ENCODE measurements at places on chromosomes 3 and 15. TPM values are rescaled to one million over a fixed set of nuclear protein-coding genes. Genes with fewer than 3 reads are reported as not detected.

- peak; percentile 37 for DNase-seq
Measured at GRCh38 chr15:82952158-82953081, at the start of gene HOMER2. Gene HOMER2, minus strand, starts transcription at chr15:82952720. Its CDS starts 185 bp downstream, at chr15:82952535.

DNA sequence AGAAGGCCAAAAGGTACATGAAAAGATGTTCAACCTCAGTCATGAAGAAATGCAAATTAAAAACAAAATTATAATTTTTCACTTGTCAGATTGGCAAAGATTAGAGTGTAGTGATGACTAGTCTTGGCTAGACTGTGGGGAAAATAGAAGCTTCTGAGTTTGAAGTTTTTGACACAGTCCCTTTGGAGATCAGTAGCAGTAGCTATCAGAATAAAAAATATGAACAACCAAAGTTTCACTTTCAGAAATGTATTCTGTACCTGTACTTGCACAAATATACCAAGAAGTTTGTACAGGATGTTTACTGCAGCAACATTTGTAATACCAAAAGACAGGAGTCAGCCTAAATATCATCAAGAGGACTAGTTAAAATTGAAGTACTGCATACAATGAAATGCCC lies 14.1 kb downstream of the ATP2C1 start:
- DNase-seq, result no peak

DNA sequence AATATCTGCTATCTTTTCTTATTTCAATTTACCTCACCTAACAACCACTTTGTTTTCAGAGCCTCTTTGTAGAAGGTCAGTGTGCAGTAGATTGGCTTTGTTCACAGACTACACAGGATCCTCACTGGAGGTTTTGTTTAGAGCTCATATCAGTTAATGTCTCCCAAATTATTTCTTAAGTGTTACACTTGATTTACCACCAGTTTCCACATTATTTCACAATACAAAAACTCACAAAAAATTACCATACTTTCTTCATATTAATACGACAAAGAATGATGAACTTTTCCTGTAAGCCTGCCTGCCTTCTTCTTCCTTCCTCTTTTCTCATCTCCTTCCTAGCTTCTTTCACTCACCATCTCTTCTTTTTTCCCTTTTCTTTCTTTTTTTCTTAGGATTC lies 133.3 kb downstream of the ALCAM start:
- DNase-seq, result no peak

DNA sequence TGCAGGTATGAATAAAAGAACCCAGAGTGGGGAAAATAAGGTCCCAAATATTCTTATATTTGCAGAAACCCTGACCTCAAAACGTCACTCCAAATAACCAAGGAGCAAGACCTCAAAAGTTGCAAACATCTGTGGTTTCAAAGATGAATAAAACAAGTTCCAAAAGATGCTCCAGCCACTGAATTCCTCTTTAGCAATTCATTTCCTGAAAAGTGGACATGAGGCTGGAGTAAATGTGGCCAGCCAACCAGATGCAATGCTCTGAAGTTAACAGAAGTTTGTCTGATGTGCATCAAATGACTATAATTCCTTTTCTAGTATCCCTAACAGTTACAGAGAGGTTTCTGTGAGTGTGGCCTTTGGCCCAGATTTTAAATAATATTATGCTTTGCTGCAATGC lies 71.2 kb upstream of the WNT5A start:
- no peak for DNase-seq

DNA sequence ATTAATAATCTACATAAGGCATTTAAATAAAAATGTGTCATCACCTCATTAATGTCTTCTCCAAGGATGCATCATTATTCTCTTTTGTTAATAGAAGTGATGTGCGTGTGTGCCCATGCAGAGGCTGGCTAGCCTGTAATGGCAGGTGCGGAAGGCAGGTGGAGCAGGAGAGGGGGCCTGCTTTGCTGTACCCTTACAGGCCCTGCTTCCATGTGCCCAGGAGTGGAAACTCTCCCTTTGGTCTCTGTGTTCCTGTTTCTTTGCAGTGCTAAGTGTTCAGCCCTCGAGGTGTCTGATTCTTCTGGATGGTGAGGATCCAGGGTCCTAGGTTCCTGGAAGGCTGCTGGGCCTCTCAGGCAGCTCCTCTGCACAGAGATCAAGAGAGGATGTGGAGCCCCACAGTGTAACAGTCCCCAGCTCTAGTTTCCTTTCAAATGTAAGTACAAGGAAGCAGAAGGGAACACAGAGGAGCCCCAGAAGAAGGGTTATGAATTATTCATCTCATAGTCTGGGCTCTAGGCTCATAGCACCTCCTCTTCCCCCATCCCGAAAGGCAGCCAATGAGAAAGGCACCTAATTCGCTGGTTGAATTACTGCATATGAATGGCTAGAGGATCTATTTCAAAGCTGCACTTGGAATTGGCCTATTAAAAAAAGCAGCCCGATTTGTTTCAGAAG lies 39.2 kb upstream of the AGBL1 start:
- DNase-seq, result no peak

- DNase-seq, result no peak
Measured at GRCh38 chr3:55608301-55608937, 121.3 kb upstream of the WNT5A start.

- DNase-seq, result no peak
Measured at GRCh38 chr3:156792945-156793344, 33.2 kb upstream of the LEKR1 start.

DNA sequence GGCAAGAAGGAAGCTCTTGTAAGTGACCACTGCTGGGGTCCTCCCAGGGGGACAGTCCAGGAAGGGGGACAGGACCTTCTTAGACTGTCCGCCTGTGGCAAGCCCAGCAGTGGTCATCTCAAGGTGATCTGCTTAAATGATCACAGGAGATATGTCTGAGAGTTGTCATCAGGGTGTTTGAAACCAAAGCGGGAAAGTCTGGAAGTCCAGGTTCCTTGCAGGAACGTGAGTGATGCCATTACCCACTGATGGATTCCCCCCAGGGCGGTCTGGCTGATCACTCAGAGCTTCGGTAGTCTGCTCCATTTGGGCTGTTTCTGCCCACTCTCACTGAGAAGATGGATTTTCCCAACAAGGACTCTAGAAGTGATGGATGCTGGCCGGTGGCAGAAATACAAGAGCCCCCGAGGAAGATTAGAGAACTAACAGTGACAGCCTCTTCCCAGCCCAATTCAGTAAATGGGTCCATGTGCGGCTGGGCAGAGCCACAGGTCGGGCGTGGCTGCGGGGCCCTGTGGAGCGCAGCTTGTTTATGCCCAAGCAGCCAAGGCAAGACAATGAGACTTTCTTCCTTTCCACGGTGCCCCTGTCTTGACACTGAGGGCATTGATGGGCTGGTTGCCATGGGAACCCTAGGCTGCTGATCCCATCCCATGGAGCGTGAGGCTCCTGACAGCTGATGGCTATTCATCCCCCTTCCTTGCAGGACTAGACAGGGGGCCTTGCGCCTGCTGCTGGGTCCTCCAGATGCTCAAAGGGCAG lies 9.5 kb downstream of the PCSK6 start:
- DNase-seq, result no peak

- DNase-seq, result no peak
Measured at GRCh38 chr15:82715003-82715402, 5.3 kb upstream of the AP3B2 start.

DNA sequence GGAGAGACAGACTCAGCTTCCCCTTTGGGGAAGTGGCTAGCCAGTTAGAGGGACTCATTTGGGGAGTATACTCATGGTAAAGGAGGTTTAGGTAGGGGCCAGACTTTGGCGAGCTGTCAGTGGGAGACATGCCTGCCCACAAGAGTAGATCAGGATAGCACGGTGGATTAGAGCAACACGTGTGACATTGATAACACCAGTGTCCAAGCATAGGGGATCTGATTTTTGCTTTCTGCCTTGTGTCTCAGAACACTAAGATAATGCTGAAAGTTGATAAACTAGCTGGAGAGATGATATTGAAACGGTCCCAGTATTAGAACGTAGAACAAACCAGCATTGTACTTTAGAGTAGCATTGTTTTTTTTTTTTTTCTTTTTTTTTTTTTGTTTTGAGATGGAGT lies 25.9 kb downstream of the MAP6D1 start:
- no peak for DNase-seq

- DNase-seq, result no peak
Measured at GRCh38 chr15:84840255-84840654, 23.1 kb downstream of the ALPK3 start.

DNA sequence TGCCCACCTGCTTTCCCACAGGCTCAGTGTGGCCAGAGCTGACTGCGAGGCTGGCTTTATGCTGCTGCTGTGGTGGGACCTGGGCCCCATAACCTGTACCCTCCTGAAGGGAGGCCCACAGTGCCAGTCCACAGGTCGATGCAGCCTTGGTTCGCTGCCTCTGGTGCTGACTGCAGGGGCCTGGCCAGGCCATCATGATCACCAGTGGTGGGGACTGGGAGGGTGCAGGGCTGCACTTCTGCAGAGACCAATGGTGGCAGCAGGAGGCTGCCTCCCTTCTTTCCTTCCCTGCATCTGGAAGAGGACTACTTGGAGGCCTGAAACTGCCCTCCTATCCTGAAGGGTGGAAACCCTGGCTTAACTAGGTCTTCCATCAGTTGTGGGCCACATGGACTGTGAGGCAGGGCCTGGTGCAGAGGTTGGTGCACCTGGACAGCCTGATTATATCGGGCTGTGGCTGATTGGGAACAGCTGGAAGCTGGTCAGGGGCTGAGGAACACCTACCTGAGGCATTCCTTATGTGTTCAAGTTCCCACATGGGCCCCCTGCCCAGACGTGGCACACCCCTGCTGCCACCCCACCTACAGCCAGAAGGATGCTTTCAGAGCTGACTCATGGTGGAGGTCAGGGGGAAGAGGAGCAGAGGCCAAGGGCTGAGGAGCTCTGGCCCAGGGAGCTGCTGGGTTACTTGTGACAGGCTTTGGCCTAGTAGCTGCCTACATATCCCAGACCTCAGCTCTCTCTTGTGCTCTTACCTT lies 29.8 kb downstream of the POMGNT2 start:
- DNase-seq, result no peak

Gene WNT7A
- total RNA-seq, result 3.2 TPM

Gene P3H2
- total RNA-seq, result 50.7 TPM

Gene EEF1AKMT4
- total RNA-seq, result 4.6 TPM

Measured in left lung (tissue), 14 donors.